Stimulated activated CD4-positive, alpha-beta T cell treated with anti-CD3 and anti-CD28 coated beads, Interleukin-1b, Interleukin-23, amount 100 ng/mL, for 1 hour (primary cell): ENCODE measurements at places on chromosomes 4 and X.

DNA sequence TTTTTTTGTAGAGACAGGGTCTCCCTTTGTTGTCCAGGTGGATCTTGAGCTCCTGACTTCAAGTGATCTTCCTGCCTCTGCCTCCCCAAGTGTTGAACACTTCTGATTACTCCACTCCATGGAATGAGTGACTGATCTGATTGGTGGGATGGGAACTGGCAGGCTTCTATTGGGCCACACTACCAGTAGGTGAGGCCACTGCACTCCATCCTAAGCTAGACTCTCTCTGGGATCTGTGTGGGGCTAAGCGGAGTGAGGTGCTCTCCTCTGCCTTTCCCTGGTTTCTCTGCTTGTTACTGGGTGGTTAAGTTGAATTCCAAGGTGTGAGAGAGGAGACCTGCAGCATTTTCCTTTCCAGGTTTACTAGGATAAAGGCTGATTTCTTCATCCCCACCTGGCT is 58.7 kb downstream of the ENOPH1 start:
- DNase-seq, result no peak

- no peak for DNase-seq
These were observed 76.8 kb upstream of the MCF2 start for GRCh38 chrX:139784807-139785206.

GRCh38 chr4:87410679-87411078 is 11.7 kb upstream of the NUDT9 start:
- no peak for DNase-seq

DNA sequence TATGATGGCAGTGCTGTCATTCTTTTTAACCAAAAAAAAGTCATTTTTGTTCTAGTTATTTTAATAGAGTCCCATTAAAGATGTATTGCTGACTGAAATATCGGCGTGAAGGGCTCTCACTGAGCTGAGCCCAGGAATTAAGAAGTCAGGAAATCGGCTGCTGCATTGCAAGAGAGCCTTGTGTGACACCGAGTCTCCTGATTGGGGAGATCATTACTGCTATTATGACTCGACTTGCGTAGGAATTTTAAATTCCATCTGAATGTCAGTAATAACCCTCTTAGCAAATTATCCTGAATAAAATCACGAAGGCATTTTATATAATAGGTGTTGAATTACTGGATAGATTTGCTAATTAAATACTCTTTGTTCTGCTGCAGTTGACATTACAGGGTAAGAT is 111.5 kb downstream of the POLA1 start:
- DNase-seq, result no peak

DNA sequence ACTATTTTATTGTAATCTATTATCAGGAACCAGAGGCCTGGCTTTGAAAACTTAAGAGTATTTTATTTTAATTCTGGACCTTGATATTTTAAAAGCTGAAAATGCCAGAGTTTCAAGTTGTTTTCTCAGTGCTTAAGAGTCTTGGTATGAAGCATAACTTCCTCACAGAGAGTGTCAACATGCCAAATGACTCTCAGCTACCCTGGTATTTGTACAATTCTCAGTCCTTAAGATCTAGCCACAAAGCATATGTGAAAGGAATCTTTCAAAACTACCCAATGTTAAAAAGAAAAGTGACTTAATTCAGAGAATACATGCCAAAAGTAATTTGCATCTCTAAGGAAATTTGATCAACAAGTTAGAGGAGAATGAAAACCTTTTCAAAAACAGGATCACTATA is 171.9 kb downstream of the DKK2 start:
- DNase-seq, result no peak

- no peak for DNase-seq
These were observed 53.0 kb downstream of the COQ2 start for GRCh38 chr4:83231620-83232076.

DNA sequence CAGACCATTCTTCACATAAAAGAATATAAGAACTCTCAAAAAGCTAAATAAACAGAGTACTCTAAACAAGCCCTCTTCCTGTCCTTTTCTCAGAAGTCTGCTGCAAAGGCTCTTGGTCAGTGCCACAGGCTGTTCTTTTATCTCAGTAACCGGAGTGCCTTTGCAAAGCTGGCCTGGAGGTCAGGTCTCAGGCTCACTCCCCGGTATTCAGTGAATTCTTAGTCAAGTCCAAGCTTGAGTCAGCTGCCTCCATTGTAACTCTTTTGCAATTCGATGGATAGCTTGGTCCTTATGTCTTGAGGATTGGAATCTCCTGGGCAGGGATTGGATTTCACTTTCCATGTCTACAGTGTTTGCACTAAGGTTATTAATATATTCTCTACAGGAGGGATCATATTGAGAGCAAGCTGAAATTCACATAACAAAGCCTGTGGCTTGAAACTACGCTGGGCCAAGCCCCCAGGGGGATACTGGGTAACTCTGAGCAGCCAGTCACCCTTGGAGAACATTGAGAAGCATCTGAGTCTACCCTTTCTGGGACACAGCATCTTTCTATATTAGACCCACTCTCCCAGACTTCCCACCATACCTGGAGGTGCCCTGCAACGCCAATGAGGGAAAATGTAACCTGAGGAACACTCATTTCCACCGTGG is 10.0 kb upstream of the HS6ST2 start:
- no peak for DNase-seq

DNA sequence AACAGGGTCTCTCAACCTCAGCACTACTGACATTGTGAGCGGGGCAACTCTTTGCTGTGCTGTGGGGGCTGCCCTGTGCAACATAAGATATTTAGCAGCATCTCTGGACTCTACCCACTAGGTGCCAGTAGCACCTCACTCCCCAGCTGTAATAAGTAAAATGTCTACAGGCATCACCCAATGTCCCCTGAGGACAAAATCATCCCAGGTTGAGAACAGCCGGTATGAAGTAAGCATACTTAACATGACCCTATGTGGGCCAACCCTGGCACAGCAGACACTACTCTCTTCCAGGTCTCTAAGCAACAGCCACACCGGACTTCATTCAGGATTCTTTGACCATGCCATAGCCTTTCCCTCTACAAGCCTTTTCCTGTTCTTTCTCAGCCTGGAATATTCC is 10.5 kb upstream of the MGST2 start:
- DNase-seq, result no peak
